Left renal cortex interstitium (tissue), 4 donors: ENCODE measurements at places on chromosomes 6 and 20. TPM values are rescaled to one million over a fixed set of nuclear protein-coding genes. Genes with fewer than 3 reads are reported as not detected.

DNA sequence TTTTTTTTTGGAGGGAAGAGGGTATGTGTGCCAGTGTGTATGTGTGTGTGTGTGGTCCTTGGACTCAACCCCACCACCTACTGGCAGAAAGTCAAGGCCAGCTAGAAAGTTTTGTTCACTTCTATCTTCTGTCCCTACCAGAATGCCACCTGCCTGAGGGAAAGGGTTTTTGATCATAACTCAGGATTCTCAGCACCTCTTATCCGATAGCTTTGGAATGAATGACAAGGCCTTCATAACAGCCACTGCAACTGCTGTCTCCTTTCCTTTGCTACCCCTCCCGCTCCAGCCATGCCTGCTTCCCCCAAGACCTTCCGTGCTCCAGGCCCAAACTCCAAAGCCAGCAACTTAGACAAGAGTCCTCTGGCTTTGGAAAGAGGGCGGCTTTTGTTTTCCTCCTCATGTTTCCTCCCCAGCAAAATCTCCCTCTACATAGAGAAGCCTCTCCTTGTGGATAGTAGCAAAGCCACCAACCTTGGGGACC, 18.7 kb downstream of the BTN3A1 start:
- DNase-seq: no peak

DNA sequence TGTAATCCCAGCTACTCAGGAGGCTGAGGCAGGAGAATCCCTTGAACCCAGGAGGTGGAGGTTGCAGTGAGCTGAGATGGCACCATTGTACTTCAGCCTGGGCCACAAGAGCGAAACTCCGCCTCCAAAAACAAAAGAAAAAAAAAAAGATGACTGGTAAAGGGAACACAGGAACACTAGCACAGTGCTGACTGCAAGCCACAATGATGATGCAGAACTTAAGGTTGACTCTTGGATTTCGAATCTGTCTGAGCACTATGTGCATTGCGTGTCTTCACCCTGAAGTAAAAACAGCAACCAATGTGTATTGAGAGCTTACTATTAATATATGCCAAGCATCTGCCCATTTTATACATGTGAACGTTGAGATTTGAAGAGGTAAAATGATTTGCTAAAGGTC, 27.6 kb upstream of the LIN28B start:
- DNase-seq: no peak

GRCh38 chr20:668638-669037, 7.0 kb downstream of the SCRT2 start:
- no peak for DNase-seq

DNA sequence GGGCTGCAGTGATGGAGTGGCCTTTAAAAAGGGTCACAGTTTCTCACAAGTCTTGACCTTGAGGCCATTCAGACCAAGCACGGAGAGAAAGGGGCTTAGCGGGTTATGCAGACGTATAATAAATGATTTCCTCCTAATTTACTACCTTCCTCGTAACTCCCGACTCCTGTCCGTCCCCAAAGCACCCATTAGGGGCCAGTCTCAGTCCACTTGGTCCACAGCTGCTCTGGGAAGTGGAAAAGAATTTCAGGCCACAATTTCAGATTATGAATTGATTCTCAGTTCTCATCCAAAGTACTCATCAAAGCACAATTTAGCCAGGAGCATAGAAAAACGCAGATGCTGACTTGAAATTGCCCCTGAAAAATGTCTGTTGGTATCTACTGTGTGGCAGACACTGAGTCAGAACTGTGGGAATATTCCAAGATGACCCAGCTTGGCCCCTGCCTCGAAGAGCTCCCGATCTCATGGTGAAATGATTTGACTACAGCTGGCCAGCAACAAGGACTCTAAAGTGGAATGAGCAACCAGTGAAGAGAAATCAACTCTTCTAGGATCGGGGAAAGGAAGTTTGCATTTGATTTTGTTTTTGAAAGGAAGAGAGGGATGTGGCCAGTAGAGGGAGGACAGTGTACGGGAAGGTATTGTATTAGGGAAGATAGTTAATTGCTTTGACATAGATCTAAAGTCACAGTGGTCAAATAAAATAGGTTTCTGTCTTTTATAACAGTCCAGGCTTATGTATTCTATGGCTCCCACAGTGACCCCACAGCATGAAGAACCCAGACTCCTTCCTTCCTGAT, 15.2 kb upstream of the STK35 start:
- DNase-seq: no peak

DNA sequence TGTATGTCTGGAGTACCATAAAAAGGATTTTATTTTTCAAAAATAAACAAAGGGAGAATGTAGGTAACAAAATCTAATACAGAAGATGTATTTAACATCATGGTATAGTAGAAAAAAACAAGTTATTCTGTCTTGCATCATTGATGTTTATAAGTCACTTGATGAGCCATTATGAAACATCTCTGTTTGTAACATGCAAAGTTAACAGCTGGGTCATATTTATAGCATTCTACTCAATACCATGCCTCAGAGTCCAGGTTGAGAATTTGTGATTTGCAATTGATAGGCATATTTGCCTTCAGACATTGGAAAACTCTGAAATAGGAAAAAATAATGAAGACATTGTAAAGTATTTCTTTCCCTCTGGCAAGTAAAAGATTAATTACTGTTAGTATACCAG, 52.3 kb upstream of the IL20RA start:
- no peak for DNase-seq

DNA sequence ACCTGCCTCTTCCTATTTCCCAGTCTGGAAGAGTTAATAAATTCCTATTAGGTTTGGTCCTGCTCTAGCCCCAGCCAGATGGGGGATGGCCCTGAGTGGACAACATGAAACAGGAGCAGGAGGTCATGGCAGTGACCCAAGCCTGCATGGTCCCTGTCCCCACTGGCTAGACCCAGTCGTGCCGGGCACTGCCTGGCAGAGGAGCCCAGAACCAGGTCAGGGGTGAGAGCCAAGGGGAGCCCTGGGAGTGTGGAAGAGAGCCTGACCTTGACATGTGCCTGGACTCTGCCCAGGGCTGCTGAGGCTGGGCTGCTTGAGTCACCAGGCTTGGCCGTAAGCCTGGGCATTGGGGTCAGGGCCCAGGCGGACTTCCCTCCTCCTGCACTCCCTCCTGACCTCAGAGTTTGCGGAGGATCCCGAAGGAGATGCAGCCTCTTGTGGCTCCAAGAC, 3.6 kb downstream of the AVP start:
- no peak for DNase-seq

GRCh38 chr6:53585208-53585900, 40.5 kb upstream of the GCLC start:
- DNase-seq: no peak

GRCh38 chr20:36253036-36253435, 16.8 kb downstream of the AAR2 start:
- no peak for DNase-seq

DNA sequence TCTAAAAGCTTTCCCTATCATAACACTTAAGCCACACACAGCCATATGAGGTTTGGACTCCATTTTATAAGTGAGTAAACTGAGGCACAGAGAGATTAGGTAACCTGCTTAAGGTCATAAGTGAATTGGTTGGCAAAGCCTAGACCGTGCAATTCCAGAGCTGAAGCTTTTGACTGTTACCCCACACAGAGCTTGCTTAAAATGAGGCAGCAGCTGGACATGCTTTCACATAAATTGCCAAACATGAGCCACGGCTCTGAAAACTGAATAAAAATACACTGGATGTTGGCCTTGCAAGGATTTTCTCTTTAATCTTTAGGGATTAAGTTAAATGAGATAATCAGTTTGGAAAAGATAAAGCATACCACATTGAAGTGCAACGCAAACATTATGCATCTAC, 2.5 kb downstream of the RIPOR2 start:
- no peak for DNase-seq

GRCh38 chr6:119609865-119610264, 260.3 kb upstream of the MAN1A1 start:
- no peak for DNase-seq

The BACH2 gene
- polyA plus RNA-seq: 9.1 TPM

The PRDM1 gene
- polyA plus RNA-seq: 4.2 TPM

The SAYSD1 gene
- 18.3 TPM for polyA plus RNA-seq

The WDR27 gene
- polyA plus RNA-seq: 94.9 TPM

The TFAP2A gene
- polyA plus RNA-seq: 24.1 TPM
